ENCODE measurements at places on chromosomes 4 and X.

DNA sequence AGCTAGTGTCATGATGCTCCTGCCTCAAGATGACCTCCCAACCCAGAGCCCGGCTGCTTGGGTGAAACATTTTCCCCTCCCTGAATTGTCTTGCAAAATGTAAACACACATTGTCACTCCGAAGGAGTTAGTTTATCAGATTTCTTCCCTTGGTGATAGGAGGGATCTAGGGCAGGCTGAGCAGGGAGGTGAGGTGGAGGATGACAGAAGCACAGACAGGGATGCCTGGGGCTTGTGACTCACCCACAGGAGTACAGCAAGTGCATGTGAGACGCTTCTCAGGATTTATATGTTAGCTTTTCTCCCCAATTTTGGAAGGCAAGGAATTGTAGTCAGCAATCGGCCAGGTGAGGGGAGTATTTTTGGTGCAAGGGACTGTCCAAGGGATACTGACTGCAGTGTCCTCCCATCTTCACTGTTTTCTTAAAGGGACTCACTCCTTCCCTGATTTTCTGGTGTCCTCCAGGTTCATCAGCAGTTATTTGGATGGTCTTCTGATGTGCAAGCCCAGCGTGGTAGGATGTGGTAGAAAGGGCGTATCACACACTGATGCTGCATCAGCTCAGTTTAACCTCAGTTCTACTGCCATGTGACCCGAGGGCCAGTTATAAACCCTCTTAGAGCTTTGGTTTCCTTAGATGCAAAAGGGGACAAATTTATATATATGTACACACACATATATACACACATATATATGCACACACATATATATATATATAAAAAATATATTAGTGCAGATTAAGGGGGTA, 46.2 kb upstream of the IGFBP7 start:
- no peak for DNase-seq

DNA sequence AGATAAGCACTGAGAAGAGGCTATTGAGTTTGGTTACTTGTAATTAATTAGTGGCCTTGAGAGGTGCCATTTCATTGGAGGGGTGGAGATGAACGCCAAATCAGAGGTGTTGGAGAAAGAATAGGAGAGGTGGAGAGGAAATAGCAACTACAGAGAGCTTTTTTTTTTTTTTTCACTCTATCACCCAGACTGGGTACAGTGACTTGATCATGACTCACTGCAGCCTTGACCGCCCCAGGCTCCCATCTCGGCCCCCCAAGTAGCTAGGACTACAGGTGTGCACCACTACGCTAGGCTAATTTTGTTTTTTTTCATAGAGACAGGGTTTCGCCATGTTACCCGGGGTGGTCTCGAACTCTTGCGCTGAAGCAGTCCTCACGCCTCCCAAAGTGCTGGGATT, 5.2 kb downstream of the NHS start:
- DNase-seq = no peak

DNA sequence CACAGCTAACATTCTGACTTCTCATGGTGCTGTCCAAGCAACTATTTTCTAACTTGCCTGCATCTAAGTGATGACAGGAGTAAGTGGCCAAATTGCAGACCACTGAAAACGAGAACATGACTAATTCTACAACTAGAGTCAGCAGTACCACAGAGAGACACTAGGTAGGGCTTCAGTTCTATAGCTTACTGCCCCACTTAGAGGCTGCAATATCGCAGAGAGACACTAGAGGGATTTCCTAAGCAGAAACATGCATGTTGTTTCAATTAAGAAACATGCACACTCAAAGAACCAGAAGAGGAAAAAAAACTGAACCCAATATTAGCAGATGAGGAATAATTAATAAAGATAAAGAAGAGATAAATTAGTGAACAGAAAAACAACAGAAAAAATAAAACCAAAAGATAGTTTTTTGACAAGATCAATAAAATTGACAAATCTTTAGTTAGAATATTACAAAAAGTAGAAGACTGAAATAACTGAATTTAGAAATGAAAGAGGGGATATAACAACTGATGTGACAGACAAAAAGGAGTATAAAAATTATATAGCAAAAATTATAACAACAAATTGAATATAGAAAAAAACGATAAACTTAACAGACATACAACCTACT, 100.8 kb downstream of the SPIN4 start:
- DNase-seq = peak; percentile 79

DNA sequence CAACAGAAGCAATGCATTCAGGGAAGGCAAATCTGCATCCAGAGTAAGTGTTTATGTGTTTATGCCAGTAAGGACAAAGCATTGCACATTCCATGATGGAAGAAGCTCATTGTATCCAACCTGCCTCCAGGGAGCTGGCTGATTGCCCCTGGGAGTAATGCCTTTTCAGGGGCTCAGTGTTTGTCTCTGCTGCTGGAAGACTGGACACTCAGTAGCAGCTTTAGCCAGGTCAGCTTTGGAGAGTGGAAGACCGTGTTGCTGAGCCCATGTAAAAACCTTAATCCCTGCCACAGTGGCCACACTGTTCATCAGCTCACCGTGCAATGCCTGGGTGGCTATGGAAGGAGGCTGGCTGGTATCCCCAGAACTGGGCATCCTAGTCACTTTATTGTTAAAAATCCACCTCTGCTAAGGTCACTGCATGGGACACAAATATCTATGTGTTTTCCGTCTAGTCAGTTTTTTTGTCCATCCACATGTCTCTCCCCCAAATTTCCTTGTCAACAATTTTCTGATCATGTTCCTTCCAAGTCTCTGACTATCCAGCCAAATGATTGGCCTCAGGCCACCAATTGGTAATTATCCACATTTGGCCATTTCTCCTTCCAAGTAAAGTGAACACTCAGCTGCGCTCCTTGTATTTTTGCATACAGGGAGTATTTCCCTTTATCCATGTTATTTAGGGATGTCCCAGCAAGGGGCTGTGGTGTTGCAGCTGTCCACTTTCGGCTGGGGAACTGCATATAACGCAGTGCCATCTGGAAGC, 2044.5 kb upstream of the AGA start:
- DNase-seq = peak; percentile 49

GRCh38 chr4:158787709-158788475, 19.1 kb downstream of the FNIP2 start:
- DNase-seq = no peak
